Caudate nucleus (tissue), 63 donors: ENCODE measurements at places on chromosomes 1 and 21.

GRCh38 chr1:36882536-36883285, 151.6 kb downstream of the GRIK3 start:
- DNase-seq: no peak

- DNase-seq: no peak
These were observed 20.4 kb upstream of the EVA1B start for GRCh38 chr1:36343651-36344394.

DNA sequence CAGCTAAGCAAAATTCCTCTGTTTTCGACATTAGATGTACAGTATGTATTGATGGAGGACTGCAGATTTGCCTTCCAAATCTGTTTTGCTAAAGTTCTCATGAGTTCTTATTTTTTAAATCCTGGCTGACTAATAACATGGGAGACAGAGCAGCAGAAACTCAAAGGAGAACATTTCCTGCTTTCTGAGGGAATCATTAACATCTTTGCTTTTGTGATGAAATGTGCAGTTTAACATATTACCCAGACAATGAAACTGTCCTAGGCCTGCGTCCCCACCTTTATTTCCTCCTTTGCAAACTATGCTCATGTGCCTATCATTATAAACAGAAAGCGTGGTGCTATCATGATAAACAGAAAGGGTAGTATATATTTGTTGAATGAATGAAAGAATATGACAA, 149.9 kb downstream of the ZP4 start:
- DNase-seq: no peak

GRCh38 chr1:6234502-6235295, 1.1 kb downstream of the ICMT start:
- DNase-seq: no peak

DNA sequence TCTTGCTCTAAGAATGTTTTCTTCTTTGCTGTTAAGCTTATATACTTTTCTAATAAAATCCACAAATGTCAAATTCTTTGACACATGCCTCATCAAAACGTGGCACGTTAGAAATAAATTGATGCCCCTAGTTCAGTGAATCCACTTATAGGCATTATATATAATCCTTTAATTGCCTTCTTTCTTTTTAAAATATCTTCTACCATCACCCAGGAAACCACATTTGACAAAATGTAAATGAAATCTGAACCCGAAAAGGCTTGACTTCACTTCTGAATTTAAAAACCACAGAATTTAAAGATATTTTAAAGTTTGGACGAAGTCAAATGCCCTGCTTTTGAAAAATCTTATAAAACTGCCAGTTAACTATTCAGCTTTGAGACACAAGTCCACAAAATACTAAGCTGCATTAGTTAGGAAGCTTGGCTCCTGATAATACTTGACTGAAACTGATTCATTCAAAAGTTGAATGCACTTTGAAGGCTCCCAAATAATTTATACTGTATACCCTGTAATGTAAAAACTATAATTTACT, 22.4 kb upstream of the KIFAP3 start:
- no peak for DNase-seq

DNA sequence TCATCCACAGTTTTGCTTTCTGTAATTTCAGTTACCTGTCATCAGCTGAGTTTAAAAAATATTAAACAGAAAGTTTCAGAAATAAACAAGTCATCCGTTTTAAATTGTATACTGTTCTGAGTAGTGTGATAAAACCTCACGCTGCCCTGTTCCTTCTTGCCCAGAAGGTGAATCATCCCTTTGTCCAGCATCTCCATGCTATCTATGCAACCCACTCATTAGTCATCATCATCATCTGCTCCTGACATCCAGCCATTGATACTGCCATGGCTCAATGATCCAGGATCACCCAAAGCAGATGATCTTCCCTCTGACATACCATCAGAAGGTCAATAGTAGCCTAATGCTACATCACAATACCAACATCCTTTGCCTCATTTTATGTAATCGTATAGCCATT, 198.3 kb downstream of the SLC44A5 start:
- DNase-seq: no peak

DNA sequence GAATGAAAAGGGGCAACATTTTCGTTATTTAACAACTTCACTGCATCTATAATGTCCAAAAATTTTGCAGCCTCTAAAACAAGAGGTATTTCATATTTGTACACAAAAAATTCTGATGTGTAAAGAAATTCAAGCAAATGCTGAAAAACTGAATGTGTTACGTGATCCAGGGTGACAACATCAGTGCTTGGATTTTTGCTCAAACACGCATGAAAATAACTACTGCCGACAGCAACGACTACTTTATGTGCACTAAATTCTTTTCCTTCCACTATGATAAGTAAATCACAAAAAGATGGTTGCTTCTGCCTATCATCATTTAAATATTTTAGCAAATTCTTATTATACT, 53.4 kb upstream of the ASPM start:
- no peak for DNase-seq

- peak; percentile 79 for DNase-seq
These were observed 499 bp upstream of the SH3GLB1 start for GRCh38 chr1:86703696-86704457.

DNA sequence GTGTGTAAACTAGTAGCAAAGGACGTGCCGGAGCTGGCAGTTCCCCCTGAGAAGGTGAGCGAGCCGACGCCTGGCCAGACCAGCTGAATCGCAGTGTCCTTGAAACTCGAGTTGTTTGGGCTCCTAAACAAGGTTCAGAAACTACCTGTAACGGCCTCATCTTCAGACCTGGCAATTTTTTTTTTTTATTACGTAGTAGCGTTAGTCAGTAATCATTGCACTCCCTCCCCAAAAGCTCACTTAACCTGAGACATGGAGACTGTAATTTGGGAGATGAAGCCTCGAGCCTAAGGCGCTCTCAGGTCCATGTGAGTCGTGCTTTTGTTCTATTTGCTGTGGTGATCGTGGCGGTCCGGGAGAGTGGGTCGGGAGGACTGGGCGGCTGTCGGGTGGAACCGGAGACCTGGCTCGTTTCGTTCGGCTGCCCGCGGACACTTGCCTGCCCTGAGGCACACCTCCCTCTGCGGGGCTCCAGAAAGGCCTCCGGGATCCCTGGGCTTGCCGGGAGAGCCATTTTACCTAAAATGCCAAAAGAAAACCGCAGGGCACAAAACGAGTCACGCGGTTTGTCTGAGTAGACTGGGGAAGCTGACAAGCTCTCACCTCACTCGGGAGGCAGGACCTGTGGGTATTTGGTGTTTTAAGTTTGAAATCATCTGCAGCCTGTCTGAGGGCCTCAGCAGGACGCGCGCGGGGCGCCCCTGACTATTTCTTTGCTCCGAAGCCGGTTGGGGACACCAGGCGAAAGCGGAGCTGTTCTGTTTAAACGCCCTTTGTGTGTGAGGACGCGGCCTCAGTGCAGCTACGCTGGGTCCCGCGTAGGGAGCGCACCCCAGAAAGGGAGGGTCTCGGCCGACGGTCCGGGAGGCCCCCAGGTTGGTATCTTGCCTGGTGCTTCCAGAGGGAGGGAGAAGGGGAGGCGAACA, 722 bp downstream of the LHX8 start:
- no peak for DNase-seq

DNA sequence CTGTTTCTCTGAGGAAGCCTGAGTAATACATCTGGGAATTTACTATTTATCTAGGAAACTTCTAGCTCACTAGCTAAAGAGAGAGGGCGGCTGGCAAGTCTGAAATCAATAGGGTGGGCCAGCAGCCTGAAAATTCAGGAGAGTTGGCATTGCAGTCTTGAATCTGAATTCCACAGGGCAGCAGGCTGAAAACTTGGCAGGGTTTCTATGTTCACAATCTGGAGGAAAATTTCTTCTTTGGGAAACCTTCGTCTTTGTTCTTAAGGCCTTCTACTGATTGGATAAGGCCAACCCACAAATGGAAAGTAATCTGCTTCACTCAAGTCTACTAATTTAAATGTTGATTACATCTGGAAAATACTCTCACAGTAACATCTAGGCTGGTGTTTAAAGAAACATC, 101.0 kb upstream of the COG2 start:
- DNase-seq: no peak

GRCh38 chr1:147567594-147568381, 26.5 kb downstream of the BCL9 start:
- no peak for DNase-seq

GRCh38 chr1:88472298-88472697, 211.8 kb upstream of the PKN2 start:
- no peak for DNase-seq

- DNase-seq: no peak
These were observed at the start of gene TNFRSF14 for GRCh38 chr1:2556277-2556677. TSS of gene TNFRSF14 (plus strand) at chr1:2556371. CDS start at chr1:2556665, 294 bp downstream.

DNA sequence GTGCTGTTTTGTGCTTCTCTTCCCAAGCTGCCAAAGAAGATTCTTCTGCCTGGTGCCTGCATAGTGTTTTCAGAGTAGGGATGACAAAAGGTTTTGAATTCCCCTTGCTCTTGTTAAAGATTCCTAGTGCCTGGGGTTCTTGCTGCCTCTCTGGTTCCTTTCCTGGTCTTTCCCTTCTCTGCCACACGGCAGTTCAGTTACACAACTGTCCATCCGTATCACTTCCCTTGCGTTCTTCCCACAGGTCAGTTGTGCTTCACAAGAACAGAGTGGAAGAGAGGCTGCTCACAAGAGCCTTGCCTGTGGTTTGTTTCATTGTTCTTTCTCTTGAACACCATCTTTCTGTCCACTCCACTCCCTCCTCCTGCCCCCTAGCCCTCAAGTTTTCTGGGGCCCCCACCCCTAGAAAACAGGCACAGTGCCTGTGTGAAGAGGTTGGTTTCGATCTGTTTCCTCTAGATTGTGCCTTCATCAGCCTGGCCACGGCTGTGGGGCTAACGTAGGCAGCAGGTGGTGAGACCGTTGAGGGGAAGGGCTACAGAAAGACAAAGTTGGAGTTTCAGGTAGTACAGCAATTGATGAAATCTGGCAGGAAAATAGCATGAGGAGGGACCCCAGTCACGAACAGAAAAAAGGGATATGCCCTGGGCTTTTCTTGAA, 5.8 kb downstream of the VASH2 start:
- DNase-seq: no peak

DNA sequence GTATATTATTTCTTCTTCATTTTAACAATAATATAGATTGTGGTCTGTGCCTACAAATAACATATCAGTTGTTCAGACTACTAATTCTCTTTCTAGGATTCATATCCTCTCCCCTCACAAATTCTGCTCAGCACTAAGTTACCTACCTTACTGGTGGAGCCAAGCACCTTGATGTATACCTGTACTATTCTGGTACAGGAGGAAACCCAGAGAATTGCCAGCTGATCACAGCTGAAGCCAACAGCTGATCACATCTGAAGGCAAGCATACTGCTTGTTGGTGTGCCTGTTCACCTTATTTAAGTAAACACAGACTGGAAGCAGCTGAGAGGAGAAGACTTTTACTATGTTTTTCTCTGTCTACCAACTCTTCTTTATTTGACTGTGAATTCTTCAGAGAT, 101.8 kb downstream of the PBX1 start:
- no peak for DNase-seq

- no peak for DNase-seq
These were observed 42.2 kb downstream of the LRRC53 start for GRCh38 chr1:74470251-74470650.

GRCh38 chr1:166170726-166171125, 3.9 kb upstream of the FAM78B start:
- DNase-seq: no peak

- no peak for DNase-seq
These were observed 93.6 kb downstream of the PKN2 start for GRCh38 chr1:88777604-88778149.

DNA sequence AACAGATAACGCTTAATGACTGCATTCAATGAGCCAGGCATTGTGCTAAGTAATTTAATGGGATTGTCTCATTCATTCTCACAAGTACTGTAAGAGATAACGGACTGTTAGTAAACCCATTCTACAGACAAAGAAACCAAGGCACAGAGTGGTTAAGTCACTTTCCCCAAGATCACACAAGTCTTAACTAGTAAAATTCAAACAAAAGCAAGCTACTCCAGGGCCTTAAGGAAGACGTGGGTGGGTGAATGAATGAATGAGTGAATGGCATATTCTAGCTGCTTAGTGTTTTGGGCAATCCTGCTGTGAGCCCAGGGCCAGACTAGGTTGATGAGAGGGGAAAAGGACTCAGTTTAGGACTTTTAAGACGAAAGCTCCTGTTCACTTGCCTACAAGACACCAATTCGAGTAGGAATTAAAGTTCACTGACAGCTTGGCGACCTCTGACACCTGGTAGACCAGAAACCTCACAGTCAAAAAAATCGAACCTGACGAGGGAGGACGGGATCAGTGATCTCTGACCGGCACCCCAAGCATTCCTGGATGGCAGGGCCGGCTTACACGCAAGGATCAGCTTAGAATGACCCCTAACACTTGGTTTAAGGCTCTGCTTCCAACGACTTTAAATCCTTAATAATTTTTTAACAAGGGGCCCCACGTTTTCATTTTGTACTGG, 557 bp downstream of the EMC1 start:
- no peak for DNase-seq

GRCh38 chr1:205124726-205125125, 2.9 kb upstream of the RBBP5 start:
- no peak for DNase-seq

- DNase-seq: no peak
These were observed 188.6 kb downstream of the FCRL5 start for GRCh38 chr1:157363660-157364140.

GRCh38 chr1:27341525-27342252, at the start of gene SYTL1:
TSS of gene SYTL1 (plus strand) at chr1:27342022. CDS start at chr1:27345335, 3,313 bp downstream.
- no peak for DNase-seq

DNA sequence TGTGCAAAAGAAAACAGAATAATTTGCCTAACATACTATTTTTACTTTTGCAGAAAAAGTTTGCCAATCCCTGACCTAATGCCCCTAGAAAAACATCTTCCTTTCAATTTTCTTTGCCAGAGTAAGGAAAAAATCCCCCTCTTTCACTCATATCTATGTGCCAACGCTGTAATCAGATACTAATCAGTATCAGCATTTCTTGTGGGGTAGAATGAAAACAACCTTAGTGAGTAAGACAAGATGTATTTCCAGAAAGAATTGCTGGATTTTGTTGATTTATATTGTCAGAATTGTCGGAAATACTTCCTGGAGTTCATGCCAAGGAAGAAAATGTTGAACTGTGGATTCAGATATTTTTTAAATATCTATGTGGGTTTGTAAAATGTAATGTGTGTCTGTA, 1893.8 kb downstream of the NCAM2 start:
- no peak for DNase-seq

GRCh38 chr1:90724361-90724760, 7.3 kb upstream of the BARHL2 start:
- DNase-seq: no peak

GRCh38 chr21:20259031-20259867, 739.0 kb upstream of the NCAM2 start:
- DNase-seq: no peak

- no peak for DNase-seq
These were observed 118.0 kb downstream of the ACTL8 start for GRCh38 chr1:17873007-17873675.

GRCh38 chr1:205616563-205617293, 15.1 kb downstream of the ELK4 start:
- no peak for DNase-seq
